A549 treated with CORT108297 at 1 μM for 4 hours (cell line): ENCODE measurements at places on chromosomes 12 and 14. TPM values are rescaled to one million over a fixed set of nuclear protein-coding genes. Genes with fewer than 3 reads are reported as not detected.

The PLCZ1 gene
- total RNA-seq: not detected in 5 replicates

The SPIC gene
- not detected in 5 replicates for total RNA-seq

The ABHD12B gene
- total RNA-seq: not detected in 5 replicates

The SLC5A8 gene
- total RNA-seq: not detected in 5 replicates

The FRS2 gene
- total RNA-seq: 8.5 to 12.2 TPM (median 10.3 TPM) in 5 replicates

The RFLNA gene
- total RNA-seq: 0.06 to 0.15 TPM (median 0.06 TPM) in 3 of 5 replicates, not detected in the others

The REM2 gene
- 0.30 to 0.50 TPM (median 0.44 TPM) in 5 replicates for total RNA-seq

The RND1 gene
- total RNA-seq: 12.0 to 17.8 TPM (median 14.2 TPM) in 5 replicates

The NTN4 gene
- total RNA-seq: 44.5 to 54.5 TPM (median 50.9 TPM) in 5 replicates

The TAS2R13 gene
- total RNA-seq: not detected in 5 replicates
